Esophagus squamous epithelium (tissue), 5 donors: ENCODE measurements at places on chromosomes 6 and 20.

- no peak for DNase-seq
- H3K36me3 ChIP-seq = no peaks in the 10 kb centered on the region
- no peaks in the 10 kb centered on the region for H3K4me1 ChIP-seq
- no peaks in the 10 kb centered on the region for H3K27me3 ChIP-seq
Observed at GRCh38 chr6:53161481-53162009, 12.9 kb upstream of the GCM1 start.

DNA sequence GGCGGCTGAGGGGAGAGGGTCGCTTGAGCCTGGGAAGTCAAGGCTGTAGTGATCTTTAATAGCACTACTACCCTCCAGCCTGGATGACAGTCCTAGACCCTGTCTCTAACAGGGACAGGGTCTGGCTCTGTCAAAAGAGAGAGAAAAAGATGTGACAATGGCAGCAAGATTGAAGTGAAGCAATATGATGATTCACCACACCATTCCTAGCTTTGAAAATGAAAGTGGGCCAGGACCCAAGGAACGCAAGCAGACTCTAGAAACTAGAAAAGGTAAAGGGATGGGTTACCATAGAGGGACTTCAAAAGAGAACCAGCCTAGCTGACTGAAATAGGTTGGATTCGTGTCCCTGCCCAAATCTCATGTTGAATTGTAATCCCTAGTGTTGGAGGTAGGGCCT is 426.9 kb downstream of the HTR1B start:
- H3K27me3 ChIP-seq = no peaks in the 10 kb centered on the region
- DNase-seq = no peak

DNA sequence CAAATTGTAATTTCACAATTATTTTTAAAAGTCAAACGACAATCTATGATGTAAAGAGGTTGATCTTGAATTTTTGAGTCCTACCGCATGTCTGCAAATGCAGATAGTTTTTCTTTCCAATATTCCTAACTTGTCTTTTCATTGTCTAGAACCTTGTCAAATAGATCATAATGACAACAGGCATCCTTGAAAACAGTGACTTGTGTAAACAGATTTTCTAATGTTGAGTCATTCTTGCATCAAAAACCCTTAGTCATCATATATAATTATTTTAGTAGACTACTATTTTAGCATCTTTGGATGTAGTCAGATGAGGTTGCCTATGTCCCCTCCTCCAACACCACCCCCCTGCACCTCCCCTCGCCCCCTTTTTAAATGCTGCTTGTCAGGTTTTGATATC is 43.8 kb downstream of the BMP6 start:
- no peak for DNase-seq
- no peak overlapping the region for H3K4me3 ChIP-seq
- peaks cover 2% of the 10 kb centered on the region for H3K27me3 ChIP-seq
- no peak overlapping the region for H3K27ac ChIP-seq
- H3K4me1 ChIP-seq = no peaks in the 10 kb centered on the region

DNA sequence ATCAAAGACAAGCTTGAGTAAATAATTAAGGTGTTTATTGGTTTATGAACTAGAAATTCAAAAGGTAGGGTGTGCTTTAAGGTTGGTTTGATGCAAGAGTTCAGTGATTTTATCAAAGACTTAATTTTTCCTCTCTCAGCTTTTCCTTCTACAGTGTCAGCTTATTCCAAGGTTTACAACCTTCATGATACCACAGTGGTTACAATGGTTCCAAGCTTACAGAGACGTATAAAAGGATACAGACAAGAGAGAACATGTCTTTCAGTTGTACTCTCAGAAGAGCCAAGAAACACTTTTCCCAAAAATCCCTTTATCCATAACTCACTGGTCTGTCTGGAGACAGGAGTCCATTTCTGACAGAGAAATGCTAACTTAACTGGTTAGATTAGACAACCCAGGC is 93.5 kb upstream of the LOC128125822 start:
- no peaks in the 10 kb centered on the region for H3K27me3 ChIP-seq
- H3K4me3 ChIP-seq = no peak overlapping the region
- no peak overlapping the region for H3K27ac ChIP-seq
- H3K4me1 ChIP-seq = no peaks in the 10 kb centered on the region

- peaks cover 3% of the 10 kb centered on the region for H3K27me3 ChIP-seq
- H3K4me1 ChIP-seq = peaks cover 11% of the 10 kb centered on the region
- peak overlapping the region; percentile 39 for H3K4me3 ChIP-seq
- H3K36me3 ChIP-seq = no peaks in the 10 kb centered on the region
- DNase-seq = no peak
- no peak overlapping the region for H3K27ac ChIP-seq
Observed at GRCh38 chr20:51801122-51801822, 1.0 kb downstream of the SALL4 start.

GRCh38 chr6:133208183-133208755 is 32.9 kb upstream of the EYA4 start:
- H3K4me3 ChIP-seq = no peak overlapping the region
- no peaks in the 10 kb centered on the region for H3K27me3 ChIP-seq
- no peak for DNase-seq
- no peak overlapping the region for H3K27ac ChIP-seq
- no peaks in the 10 kb centered on the region for H3K36me3 ChIP-seq

DNA sequence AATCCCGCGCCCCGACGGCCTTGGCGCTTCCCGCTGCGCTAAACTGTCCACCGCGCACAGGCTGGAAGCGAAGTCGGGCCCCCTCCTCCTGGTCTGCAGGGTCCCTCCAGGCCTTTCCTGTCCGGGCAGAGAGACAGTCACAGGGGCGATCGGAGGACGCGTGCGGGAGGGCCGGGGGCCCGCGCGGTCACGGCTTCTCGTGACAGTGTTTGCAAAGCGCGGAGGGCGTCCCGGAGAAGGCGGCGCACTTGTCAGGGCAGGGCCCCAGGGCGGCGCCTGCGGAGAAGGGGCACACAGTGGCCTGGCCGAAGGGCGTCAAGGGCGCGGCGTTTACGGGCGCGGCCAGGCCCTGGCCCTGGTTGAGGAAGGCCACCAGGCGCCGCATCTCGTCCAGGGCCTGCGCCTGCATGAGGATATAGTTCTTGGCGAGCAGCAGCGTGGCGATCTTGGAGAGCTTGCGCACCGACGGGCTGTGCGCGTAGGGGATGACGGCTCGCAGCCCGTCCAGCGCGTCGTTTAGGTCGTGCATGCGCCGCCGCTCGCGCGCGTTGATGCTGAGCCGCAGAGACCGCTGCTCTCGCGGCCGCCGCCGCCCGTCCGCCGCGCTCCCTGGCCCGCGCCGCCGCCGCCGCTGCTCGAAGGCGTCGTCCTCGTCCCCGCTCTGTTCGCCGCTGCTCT is 763 bp downstream of the BHLHE23 start:
- peak overlapping the region; percentile 13 for H3K4me3 ChIP-seq
- H3K27me3 ChIP-seq = peaks cover 100% of the 10 kb centered on the region
- no peaks in the 10 kb centered on the region for H3K36me3 ChIP-seq
- no peak for DNase-seq

DNA sequence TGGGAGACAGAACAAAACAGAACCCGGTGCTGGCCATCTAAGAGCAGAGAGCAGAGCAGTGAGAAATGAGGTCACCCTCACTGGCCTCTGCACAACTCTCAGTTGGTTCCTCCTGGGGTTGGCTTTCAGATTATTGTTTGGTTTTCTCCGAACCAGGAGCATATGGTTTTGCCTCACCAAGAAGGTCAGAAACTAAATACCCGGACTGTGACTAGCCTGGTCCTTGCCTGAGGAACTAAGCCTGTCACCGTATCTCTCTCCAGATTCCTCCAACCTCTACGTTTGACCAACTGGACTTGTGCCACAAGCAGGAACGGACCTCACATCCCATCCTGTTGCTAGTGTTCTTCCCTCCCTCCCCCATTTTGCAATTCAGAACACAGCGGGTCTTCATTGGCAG is 450.4 kb upstream of the JARID2 start:
- no peaks in the 10 kb centered on the region for H3K4me1 ChIP-seq
- H3K27me3 ChIP-seq = no peaks in the 10 kb centered on the region
- H3K4me3 ChIP-seq = no peak overlapping the region
- no peak overlapping the region for H3K27ac ChIP-seq
- DNase-seq = no peak
- no peaks in the 10 kb centered on the region for H3K36me3 ChIP-seq

- DNase-seq = no peak
- no peak overlapping the region for H3K27ac ChIP-seq
- no peaks in the 10 kb centered on the region for H3K36me3 ChIP-seq
- H3K27me3 ChIP-seq = no peaks in the 10 kb centered on the region
Observed at GRCh38 chr6:155974811-155975323, 519.2 kb upstream of the NOX3 start.

GRCh38 chr20:48906221-48906877 is 15.2 kb upstream of the ARFGEF2 start:
- no peaks in the 10 kb centered on the region for H3K4me1 ChIP-seq
- H3K27me3 ChIP-seq = no peaks in the 10 kb centered on the region
- H3K4me3 ChIP-seq = no peak overlapping the region
- DNase-seq = no peak

DNA sequence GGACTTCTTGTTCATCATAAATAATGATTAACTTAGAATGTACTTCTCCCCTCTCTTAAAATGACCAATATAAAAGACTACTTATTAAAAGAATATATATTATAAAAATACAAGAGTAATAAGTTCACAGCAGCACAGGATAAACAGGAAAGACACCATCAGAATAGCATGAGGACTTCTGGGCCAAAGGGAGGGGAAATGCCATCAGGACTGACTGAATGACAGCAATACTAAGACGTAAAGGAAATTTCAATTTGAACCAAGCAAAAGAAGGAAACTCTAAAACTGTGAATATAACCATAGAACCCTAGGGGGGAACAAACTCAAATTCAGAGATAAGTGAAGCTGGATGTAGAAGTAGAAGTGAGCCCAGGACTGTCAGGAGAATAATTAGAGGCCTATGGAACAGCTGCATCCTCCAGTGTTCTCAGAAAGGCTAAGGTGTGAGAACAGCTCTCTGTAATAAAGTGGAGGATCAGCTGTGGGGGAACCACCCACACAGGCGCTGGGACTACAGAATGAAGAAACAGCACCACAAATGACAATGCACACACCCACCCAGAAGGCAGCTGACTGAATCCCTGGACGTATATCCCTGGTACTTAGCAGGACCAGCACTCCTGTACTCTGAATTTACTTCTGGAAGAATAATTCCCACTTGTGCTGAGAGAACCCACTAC is 37.8 kb downstream of the ZHX3 start:
- H3K4me3 ChIP-seq = no peak overlapping the region
- H3K36me3 ChIP-seq = no peaks in the 10 kb centered on the region
- H3K27me3 ChIP-seq = no peaks in the 10 kb centered on the region

DNA sequence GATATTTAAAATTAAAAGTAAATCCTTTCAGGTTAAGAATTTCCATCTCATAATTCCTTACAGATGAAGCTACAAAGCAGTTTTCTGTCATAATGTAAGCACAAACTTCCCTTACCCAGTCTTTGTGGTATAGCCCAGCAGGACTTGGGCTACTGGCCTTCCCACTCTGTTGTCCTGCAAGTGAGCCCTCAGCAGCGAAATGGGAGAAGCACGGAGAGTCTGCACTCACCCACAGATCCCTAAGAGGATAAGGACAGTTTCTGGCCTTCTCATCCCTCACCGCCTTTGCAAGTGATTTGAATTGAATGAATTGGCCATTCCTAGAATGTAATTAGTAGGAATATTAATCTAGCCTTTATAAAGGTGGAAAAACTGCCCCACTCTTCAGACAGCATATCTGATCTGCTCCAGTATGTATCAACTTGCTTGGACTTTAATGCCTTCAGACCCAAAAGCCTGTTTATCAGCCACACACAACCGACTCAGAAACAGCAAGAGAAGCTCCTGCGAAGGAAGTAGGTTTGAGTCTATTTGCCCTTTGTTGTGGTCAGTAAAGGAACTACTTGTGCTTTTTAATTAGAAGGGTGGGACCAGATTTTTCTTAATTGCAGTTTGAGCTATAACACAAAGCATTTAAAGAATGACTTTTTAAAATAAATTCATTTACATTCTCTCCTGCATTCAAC is 29.9 kb upstream of the PRDM1 start:
- H3K36me3 ChIP-seq = no peaks in the 10 kb centered on the region
- no peak overlapping the region for H3K4me3 ChIP-seq
- DNase-seq = no peak
- H3K27me3 ChIP-seq = no peaks in the 10 kb centered on the region
- no peak overlapping the region for H3K27ac ChIP-seq

- no peak overlapping the region for H3K4me3 ChIP-seq
- H3K27me3 ChIP-seq = no peaks in the 10 kb centered on the region
Observed at GRCh38 chr6:36779227-36779626, 60.0 kb downstream of the CPNE5 start.

DNA sequence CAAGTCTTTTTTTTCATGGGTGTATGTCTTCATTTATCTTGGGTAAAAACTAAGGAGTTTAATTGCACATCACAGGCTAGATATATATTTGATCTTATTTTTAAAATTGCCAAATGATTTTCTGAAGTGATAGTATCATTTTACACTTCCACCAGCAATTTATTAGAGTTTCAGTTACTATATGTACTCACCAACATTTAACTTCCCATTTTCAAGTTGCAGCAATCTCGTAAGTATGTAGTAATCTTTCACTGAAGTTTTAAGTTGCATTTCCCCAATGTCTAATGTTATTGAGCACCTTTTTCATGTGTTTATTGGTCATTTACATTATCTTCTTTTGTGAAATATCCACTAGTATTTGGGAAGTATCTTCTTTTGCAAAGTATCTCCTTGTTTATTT is 277.4 kb upstream of the CNR1 start:
- H3K4me3 ChIP-seq = no peak overlapping the region
- H3K4me1 ChIP-seq = no peaks in the 10 kb centered on the region
- H3K27ac ChIP-seq = no peak overlapping the region
- no peaks in the 10 kb centered on the region for H3K36me3 ChIP-seq

DNA sequence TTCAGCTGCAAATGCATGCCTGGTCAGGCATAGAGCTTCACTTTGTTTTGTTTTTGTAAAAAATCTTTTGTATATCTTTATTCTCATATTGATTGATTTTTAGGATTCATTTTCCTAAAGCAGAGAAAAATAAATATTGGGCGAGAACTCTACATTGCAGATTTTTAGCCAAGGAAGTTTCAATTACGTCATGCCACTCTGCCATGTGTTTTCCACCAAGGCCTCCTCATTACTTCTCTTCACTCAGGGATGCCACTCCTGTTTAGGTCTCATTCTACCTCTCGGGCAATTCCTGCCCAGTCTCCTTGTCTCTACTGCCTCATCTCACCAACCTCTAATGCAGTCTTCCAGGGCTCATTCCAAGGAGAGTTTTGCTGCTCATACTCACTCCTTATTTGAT is 497.3 kb upstream of the SPTLC3 start:
- no peaks in the 10 kb centered on the region for H3K27me3 ChIP-seq
- DNase-seq = no peak
- no peak overlapping the region for H3K27ac ChIP-seq
- no peaks in the 10 kb centered on the region for H3K4me1 ChIP-seq
- H3K36me3 ChIP-seq = no peaks in the 10 kb centered on the region

GRCh38 chr6:132483779-132484679 is 28.9 kb downstream of the STX7 start:
- DNase-seq = no peak
- H3K27me3 ChIP-seq = no peaks in the 10 kb centered on the region
- no peaks in the 10 kb centered on the region for H3K4me1 ChIP-seq
- H3K27ac ChIP-seq = no peak overlapping the region

- no peak overlapping the region for H3K4me3 ChIP-seq
- no peaks in the 10 kb centered on the region for H3K27me3 ChIP-seq
- DNase-seq = no peak
- no peak overlapping the region for H3K27ac ChIP-seq
Observed at GRCh38 chr6:139713900-139714506, 339.6 kb upstream of the CITED2 start.
